ENCODE measurements at places on chromosomes 7 and 10.

- no peak for DNase-seq
Measured at GRCh38 chr7:38846280-38846679, 62.7 kb downstream of the VPS41 start.

DNA sequence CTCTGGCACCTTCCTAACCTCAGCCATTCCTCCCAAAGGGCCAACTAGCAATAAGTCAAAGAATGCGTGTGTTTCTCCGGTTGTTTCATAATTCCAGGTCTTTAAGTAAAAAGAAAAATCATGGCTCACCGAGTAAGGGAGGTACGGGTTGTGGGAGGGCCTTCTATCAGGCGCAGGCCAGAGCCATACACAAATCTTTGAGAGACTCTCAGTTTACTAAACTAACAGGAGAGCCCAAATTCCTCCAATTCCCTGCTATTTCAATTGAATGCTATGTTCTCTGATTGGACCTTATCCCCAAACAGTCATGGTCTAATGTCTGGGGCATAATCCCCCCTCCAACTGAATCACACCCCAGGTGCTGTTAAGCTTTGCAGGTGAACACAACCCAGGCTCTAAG is 26.2 kb upstream of the SLF2 start:
- no peak for DNase-seq

GRCh38 chr10:114499116-114499515 is 94.8 kb upstream of the AFAP1L2 start:
- DNase-seq, result no peak

DNA sequence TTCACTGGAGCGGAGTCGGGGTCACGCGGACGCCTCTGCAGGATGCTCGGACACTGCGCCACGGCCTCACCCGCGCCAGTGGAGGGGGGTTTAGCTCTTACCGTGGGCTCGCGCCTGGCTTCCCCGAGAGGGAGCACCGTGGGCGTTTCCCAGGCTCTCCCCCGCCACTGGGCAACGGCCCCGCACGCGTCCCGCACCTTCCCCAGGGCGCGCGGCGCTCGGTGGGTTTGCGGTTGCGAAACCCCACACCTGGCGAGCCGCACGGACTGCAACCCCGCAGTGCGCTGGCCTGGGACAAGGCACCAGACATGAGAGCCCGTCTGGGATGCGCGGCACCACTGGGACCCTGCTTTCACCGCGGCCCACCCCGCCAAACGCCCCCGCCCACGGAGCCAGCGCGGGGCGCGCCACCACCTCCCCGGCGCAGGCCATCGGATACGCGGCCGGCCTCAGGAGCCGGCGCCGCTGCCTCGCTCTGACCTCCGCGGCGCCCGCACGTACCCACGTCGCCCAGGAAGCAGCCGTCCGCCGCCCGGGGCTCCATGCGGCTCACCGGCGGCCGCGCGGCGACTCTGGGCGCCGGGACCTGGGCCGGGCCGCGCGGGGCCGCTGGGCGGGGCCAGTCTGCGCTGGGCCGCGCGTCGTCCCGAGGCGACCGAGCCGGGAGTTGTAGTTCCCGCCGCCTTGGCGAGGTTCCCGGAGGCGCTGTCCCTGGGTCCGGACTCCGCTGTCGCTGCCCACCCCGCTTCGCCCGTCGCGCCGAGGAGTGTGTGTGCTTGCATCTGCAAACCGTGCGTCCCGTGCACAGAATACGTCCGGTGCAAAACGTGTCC is at the start of gene ASB13:
ASB13 (minus strand) TSS at position 588 of the 833 bp plus-strand sequence; CDS start at position 544, 44 bp downstream.
- DNase-seq, result no peak

- no peak for DNase-seq
Measured at GRCh38 chr7:37592366-37592765, 91.2 kb upstream of the GPR141 start.
